Stimulated activated CD8-positive, alpha-beta memory T cell treated with anti-CD3 and anti-CD28 coated beads, Interleukin-2, amount 100 ng/mL, for 1 hour (primary cell): ENCODE measurements at places on chromosomes 16 and 17.

GRCh38 chr17:6913608-6914443, 82.0 kb upstream of the ALOX12 start:
- DNase-seq = peak; percentile 52

DNA sequence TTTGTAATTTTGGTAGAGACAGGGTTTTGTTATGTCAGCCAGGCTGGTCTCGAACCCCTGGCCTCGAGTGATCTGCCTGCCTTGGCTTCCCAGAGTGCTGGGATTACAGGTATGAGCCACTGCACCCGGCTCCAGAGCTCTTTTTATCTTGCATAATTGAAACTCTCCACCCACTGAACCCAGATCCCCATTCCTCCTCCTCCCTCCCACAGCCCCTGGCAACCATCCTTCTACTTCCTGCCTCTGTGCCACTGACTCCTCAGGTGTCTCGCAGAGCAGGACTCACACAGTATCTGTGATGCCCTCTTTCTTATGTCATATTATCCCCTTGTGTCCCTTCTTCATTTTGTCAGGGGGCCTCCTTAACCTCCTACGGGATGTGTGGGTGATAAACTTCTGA, 340.7 kb downstream of the SLC39A11 start:
- DNase-seq = no peak

GRCh38 chr16:2919511-2920255, 8.0 kb downstream of the FLYWCH1 start:
- peak; percentile 27 for DNase-seq

DNA sequence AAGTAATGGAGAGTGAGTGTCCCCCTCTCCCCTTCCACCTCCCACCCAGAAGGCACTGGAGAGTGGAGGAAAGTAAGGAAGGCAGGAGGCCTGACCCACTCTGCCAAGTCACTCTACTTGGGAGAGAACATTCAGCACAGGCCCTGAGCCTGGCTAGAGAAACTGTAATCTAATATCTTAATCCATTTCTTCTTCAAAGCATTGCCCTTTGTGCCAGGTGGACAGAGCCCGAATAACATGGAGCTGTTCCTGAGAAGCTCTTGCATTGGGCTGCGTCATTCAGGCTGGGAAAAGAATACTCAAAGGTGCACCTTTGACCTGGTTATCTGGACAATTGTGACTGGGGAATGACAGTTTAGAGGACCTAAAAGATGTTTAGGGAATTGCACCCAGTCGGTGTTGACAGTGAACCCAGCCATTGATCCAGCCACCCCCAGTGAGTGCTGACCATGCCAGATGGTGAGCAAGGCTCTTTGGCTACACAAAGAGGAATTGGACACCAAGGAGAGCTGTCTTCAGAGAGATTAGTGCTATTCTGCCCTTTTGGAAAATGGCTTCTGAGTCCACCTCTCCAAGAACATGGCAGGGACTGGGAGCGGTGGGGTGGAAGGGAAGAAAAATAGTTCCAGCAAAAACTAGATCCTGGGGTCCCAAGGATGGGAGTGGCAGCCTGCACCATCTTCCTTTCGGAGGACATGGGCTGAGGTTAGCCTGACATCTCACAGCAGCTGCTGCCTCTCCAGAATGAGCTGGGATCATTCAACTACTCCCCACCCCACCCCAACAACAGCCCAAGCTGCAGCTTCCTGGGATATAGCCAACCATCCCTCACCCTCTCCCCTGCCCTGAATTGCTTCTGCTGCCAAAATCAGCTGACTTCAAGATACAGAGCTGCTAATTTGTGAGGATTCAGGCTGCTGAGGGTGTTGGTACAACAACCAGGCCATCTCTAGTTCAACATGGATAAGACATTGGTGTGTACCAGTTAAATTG, 11.6 kb upstream of the NOG start:
- DNase-seq = no peak

DNA sequence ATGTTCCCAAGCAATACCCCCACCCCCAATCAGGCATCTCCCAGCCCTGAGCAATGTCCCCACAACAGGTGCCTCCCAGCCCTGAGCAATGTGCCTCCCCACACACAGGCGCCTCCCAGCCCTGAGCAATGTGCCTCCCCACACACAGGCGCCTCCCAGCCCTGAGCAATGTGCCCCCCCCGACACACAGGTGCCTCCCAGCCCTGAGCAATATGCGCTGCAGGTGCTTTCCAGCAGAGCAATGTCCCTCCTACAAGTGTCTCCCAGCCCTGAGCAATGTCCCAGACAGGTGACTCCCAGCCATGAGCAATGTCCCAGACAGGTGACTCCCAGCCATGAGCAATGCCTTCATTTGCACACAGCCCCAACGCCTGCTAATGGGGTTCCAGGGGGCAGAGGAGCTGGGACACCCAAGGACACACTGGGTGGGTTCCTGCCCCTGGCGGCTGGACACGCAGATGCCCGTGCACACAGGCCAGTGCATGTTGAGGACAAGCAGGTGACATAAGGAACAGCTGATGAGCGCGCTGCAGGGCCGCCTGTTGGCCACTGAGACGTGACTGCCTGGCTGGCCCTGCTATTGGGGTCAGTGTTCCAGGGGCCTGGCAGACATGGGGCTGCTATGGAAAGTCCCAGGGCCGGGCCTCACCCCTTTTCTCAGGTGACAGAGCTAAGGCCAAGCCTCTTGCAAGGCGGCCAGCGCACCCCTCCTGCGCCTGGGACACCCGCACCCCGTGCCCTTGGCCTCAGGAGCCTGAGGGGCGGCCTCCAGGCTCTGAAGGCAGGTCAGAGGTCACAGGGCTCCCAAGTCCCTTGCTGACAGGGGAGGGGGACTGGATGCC, 26.9 kb upstream of the PABPN1L start:
- DNase-seq = no peak

DNA sequence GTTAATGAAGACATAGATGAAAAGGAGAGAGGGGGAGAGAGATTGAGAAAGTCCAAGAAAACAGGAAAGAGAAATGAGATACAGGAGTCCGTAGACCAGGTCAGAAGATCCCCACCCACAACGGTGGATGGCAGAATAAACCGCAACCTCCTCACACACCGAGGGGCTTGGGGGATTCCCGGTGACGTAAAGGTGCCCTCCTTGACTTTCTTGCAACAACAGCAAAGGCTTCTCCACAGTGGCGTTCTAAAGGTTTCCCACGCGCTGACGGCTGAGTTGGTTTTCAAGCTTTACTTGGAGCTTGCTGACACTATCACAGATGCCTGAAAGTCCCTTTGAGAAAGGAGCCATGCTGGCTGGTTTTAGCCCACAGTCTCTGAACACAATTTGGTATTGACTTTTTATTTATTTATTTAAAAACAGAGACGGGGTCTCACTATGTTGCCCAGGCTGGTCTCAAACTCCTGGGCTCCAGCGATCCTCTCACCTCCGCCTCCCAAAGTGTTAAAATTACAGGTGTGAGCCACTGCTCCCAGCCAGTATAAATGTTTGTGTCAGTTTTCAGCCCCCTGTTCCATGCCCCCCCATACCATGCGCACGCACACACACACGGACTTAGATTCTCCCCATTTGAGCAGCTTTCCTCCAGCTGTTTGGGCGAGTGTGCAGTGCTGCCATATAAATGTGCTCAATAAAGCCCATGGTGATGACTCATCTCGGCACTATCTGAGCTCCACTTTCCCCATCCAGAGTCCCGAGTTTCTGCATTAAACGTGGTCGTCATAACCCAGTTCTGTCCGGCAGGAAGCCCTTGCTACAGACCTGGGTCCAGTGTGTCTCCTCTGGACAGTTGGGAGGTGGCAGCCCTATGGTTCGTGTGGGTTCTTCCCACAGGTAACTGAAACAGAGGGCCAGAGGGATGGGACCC, 33.0 kb upstream of the SEC14L1 start:
- peak; percentile 48 for DNase-seq

DNA sequence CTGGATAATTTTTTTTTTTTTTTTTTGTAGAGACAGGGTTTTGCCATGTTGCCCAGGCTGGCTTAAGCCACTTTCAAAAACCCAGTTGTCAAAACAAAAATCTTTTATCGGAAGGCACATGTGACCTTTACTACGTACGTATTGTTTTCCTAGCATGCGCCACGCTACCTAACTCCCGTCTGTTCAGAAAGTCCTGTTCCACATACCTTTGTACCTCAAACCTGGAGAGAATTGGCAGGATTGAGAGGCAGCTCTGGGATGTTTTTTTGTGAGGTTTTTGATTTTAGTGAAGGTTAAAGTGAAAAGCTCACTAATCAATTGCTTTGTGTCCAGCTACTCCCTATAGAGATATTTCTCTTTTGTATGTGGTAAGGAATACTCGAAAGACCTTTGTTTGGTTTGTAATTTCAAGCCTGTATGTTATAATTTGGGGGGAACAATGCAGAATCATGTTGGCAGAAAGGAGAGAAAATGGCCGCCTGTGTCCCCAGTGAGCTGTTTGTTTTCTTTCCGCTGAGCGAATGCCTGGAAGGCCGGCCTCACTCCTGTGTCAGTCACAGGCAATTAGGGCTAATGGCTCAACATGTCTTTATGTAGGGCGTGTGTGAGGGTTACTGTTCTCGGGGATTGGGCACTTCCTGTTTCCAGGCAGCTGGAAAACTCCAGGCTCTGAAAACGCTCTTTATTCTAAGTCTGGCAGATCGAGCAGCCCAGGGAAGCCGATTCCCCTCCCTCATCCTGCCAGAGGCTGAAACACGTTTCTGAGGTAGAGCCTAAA, 60.8 kb upstream of the CLEC18A start:
- no peak for DNase-seq

- DNase-seq = no peak
These were observed 622 bp downstream of the GPRC5B start for GRCh38 chr16:19883966-19884485.

DNA sequence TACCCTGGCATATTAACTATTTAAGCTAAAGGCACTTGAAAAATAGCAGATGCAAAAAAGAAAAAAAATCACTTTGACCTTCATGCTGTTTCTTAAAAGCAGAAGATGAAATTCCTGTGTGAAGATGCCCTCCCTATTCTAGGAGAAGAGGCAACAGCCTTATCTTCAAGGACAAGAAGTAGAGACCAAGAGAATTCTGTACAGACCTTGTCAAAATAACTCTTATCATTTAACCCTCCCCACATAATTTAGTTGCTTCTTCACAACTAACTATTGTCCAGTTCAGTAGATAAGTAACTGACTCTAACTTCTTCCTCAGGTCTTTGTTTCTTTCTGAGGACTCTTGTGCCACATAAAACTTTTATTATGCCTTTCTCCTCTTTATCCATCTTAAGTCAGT, 72.0 kb upstream of the MARCHF10 start:
- no peak for DNase-seq

DNA sequence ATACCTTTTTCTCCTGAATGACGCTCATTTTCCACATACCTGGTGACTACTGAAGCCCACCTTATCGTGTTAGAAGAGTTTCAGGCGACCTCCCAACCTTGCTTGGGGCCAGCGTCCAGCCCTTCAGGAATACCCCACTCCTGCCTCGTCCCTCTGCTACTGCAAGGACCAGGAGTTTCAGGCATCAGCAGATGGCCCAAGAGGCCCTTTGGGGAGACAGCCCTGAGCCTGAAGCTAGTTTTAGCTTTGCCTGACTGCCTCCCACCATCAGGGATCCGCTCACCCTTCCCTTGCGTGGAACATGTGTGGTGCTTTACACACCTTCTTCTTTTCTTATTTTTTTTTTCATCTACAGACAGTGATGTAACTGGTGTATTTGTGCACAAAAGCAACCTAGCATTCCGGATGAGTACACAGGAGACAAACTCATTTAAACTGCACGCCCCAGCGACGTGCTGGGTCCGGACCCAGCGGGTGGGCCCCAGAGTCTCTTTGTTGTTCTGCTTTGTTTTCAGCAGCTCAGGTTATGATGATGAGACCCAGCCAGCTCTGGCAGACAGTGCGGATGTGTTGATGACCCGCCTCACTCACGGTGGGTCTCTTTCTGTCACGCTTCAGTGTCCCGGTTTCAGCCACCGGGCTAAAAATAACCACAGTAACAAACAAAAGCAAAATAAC, 242.4 kb downstream of the C16orf95 start:
- no peak for DNase-seq

GRCh38 chr16:24273508-24274182, 17.5 kb downstream of the CACNG3 start:
- no peak for DNase-seq

DNA sequence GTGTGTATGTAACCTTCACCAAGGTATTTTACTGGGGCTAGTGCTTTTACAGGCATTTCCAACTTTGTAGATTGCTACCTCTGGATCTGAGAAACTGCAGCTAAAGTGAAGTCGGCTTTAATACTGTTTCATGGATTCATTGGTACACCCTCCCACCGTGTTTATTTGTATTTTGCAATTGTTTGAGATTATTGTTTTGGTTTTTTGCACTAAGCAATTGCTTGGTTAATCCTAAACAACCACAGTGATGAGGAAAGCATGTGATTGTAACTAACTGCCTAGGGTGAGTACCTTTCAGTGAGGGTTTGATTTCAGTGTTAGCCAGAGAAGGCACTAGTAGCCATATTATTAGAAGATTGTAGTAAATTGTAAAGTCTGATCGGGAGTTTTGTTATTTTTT, 3.3 kb downstream of the LUC7L3 start:
- no peak for DNase-seq

GRCh38 chr17:34361478-34362061, 1.5 kb downstream of the CCL1 start:
- peak; percentile 10 for DNase-seq

GRCh38 chr16:9308356-9308801, 216.9 kb downstream of the HAPSTR1 start:
- DNase-seq = no peak

DNA sequence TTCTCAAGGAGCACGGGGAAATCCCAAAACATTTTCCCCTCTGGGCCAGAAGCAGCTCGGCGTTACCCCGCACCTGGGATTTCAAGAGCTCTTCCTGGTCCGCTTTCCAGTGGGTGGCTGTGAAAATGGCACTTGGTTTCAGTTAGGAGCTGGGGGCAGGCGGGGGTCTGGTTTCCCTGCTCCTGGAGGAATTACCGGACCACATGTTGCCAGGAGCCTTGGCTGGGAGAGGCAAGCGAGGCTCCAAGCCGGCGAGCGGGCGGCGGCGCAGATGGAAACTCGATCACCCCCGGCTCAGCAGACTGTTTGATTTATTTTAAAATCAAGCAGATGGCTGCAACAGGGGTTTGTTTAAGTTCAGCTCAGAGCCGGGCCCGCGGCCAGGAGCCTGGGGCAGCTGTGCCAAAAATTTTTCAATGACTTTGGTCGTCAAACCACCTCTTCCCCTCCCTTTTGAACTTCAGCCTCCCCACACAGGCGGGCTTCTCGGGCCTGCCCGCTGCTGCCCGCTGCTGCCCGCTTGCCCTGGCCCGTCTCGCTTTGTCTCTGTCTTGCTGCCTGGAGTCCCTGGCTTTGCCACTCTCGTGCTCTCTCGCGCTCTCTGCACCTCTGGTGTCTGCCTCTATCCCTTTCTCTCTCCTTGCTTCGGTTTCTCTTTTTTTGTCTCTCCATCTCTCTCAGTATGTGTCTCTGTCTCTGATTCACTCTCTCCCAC, 108.0 kb upstream of the CIBAR2 start:
- no peak for DNase-seq

GRCh38 chr17:45035848-45036247, 15.6 kb downstream of the DCAKD start:
- DNase-seq = no peak

GRCh38 chr17:37706446-37706845, 38.4 kb downstream of the HNF1B start:
- DNase-seq = no peak

- DNase-seq = no peak
These were observed 170.2 kb downstream of the CEP112 start for GRCh38 chr17:66021757-66022156.
